ENCODE measurements at places on chromosomes 5 and 9.
A peak's percentile ranks its signal among the peaks of the same experiment; 100 is the strongest.

DNA sequence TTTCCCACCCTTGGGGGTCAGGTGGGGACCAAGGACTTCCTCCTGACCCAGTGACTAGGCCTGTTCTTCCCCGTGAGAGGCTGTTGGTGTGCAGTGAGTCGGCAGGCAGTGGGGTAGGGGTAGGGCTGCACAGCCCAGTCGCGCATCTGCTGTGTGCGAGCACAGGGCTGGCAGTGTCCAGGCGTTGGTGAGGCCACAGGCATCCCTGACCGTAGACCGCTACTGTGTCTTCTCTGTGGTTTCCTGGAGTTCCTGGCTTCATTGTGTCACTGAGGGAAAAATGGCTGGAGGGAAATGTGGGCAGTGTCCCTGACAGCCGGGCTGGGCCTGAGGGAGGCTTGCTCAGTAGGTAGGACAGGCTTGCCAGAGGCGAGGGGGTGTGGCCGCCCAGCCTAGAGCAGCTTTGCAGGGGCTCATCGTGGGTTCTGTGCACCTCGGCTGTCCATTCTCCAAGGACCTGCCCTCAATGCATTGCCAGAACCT, 95.4 kb downstream of the CACNA1B start:
- no peak for DNase-seq

DNA sequence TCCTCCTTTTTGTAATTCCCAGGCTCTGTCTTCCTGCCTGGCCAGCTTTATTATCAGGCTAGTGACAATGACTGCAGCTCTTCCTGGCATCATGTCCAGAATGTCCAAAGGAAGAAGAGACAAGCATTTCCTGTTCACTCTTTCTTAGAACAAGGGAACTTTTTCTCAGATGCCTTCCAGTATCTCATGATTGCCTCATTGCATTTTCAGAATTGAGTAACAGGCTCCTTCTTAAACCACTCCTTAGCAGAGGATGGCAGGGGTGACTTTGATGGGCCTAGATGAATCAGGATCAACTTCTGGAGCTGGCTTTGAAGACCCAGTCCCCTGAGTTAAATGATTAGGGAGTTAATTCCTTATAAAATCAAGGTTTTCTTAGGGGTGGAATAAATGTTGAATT, 92.9 kb upstream of the RASGRF2 start:
- no peak for DNase-seq

GRCh38 chr5:93622240-93622885, 39.3 kb downstream of the NR2F1 start:
- DNase-seq: no peak

DNA sequence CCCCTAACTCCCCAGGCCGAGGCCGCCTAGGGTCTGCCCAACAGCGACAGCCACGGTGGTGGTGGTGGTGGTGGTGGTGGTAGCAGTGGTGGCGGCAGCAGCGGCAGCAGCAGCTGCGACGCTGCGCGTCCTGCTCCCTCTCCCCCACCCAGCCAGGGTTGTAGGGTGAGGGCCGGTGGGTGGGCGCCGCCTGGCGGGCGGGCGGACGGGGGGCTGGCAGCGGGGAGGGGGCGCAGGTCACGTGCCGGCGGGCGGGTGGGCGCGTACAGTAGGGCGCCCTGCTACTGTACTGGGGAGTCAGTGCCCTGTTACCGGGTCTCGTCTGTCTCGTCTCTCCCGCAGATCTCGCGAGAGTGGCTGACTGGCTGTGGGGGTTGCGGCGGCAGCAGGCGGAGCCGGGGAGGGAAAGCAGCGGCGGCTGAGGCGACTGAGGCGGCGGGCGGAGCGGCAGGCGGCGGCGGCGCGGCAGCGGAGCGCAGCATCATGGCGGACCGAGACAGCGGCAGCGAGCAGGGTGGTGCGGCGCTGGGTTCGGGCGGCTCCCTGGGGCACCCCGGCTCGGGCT, at the start of gene PURA:
TSS of gene PURA (plus strand) at position 411 of the 565 bp plus-strand sequence. CDS start at position 484, 73 bp downstream.
- peak; percentile 78 for DNase-seq

- DNase-seq: no peak
Measured at GRCh38 chr5:141732417-141732816, 50.4 kb upstream of the ARAP3 start.

DNA sequence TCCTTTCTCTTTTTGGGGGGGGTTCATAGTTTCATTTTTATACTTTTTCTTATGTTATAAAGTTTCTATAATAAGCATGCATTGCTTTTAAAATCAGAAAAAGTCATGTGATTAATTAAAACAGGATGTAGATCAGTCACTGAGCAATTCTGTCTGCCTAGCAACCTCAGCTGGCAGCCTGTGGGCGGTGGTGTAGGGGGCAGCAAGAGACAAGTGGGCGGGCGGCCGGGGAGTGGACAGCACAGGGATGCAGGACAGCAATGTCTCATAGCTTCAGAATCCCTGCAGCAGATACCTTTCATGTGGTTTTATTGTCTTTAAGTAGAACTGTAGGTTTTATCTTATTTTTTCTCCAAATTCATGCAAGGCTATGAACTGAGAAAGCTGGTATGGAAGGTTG, 101.9 kb upstream of the S1PR3 start:
- DNase-seq: no peak

DNA sequence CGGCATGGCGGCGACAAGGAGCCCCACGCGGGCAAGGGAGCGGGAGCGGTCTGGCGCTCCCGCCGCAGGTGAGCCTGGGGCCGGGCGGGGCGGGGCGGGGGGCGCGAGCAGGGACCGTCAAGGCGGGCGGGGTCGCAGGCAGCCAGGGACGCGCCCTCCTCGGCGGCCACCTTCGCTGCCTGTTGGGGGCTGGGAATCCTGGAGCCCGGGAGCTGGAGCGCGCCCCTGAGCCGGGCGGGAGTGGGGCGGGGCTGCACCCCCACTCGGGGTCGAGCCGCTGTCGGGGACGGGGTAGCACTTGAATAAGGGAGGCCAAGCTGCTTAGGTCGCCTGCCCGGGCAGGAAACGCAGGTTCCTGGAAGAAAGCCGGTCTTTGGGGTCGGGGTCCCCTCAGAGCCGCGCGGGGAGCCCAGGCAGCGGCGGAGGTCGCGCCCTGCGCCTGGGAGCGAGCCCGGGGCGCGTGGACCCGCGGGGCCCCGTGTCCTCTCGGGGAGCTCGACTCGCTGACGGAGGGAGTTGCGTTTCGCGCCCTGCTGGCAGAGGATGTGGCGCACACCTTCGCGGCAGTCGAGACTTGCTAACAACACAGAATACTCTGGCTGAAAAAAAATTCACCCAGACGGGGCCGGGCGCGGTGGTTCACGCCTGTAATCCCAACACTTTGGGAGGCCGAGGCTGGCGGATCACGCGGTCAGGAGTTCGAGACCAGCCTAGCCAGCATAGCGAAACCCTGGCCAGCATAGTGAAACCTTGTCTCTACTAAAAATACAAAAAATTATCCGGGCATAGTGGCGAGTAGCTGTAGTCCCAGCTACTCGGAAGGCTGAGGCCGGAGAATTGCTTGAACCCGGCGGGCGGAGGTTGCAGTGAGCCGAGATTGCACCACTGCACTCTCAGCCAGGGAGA, 552 bp downstream of the OTULINL start:
- DNase-seq: peak; percentile 15

DNA sequence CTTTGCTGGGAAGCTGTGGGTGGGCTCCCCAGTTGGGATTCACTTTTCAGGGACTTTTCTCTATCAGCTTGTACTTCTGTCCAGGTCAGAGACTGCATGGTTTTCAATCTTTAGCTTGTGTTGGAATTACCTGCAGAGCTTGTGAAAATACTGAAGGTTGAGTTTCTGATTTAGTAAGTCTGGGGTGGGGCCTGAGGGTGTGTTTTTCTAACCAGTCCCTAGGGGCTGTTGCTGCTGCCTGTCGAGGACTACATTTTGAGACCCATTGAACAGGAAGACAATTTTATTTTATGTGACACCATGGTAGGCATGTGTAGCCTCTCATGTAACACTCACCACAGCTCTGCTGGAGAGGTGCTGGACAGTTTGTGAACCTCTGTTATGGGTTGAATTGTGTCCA, 14.7 kb upstream of the MLANA start:
- no peak for DNase-seq

DNA sequence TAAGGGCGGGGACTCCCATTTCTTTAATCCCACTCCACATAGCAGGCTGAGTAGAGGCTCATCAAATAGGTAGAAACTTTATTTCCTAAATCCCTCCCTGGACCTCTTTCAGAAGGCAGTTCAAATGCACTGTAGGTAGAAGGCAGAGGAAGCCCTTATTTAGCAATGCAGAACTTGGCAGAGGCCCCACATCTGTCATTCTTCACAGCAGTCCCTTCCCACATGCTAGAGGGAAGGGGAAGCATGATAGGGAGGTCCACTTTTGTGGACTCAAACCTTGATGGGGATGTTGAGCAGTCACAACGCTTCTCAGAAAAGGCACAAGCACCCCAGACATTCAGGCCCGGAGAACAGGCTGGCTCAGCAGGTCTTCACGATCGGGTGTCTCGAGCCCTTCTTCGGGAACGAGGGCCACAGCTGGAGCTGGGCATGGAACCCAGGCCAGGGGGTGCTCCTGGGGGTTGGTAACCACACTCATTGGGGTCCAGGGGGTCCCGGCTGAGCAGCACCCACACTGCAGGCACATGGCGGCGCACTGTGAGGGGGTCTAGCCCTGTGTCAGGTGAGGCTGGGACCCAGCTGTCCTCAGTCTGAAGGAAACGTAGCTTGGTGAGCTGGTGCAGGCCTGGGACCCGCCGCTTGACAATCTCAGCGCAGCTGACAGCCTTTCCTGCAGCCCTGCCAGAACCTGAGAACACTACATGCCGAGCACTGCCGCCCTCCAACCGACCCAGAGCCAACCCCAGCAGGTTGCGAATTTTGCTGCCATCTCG, 1.3 kb downstream of the RPP25L start:
- no peak for DNase-seq

DNA sequence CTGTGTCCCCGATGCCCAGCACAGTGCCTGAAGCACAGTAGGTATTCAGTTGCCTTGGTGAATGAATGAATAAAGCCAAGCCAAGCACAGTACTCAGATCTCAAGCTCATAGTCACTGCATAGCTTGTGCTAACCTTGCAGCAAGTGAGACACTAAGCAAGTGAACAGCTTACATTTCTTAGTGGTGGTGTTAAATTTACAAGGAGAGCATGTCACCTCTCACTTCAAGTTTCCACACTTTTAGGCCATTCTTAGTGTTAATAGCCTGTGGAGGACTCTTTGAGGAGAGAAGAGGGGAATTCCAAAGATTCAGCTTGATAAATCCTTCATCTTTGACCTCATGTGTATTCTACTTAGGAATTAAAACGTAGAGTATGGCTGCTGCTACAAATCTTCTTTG, 104.7 kb downstream of the C9orf152 start:
- no peak for DNase-seq

- DNase-seq: no peak
Measured at GRCh38 chr9:137731216-137731946, 112.6 kb downstream of the EHMT1 start.

- DNase-seq: no peak
Measured at GRCh38 chr9:76658510-76659231, 105.6 kb upstream of the PCA3 start.

DNA sequence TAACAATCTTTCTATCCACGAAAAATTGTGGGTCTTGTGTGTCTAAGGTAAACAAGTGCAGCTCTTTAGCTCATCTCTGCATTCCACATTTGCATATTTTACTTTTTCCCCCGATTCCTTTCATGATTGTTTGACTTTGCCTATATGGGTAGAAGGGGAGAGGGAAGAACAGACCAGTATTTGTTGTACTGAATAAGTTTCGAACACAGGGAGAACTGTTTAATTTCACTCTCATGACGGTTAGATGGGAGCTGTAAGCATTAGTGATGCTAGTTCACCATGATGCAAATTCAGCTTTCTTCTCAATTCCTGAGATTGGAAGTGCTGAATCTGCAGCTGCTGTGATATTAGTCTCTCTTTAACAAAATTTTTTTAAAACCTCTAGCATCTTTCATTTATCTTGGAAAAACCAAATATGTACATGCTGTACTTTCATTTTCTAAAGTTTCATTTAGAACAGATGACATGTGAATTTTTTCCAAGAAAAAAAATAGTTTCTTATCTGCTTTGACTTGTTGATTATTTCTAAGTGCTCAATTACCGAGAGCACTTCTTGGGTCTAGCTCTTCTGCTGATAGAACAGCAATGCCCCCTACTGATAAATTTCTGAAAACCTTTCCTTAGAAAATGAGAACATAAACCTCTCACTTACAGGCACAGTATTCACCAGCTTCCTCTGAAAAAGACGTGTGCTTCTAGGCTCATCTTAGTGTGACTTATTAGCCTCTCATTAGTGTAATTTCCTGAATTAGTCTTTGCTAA, 149.5 kb downstream of the BAAT start:
- DNase-seq: no peak

GRCh38 chr5:32508806-32509805, 64.6 kb upstream of the ZFR start:
- no peak for DNase-seq

GRCh38 chr5:5363045-5363444, 59.4 kb upstream of the ICE1 start:
- no peak for DNase-seq

GRCh38 chr5:131747180-131748105, 49.4 kb downstream of the FNIP1 start:
- DNase-seq: no peak

DNA sequence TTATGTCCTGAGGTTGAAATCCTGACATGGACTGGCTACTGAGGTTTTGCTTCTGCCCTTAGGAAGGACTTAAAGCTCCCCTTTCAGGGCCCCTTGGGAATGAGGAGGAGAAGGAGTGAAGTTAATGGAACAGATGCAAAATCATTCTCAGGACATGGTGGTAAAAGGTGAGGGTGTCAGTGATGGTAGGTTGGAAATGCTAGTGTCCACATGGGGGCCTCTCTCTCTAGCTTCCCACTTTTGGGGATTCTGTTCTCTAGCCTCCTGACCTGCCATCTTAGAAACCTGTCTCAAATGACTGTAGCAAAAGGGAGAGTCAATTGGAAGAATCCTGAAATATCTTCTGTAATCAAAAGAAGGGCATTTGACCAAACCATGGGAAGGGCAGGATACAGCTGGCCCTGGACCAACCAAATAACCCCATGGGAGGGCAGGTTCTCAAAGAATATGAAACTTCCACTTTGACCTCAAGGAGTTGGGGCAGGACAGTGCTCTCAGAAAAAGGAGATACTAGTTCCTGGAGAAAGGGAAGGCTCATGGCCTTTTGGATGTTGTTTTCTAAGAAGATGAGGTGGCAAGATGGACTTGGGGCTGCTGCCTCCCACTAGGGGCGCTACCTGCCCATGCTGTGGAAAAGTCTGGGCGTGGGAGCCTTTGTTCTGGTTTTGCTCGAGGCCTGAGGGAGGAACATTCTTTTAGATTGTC, 21.2 kb upstream of the MLANA start:
- no peak for DNase-seq
